ENCODE measurements at places on chromosomes 3 and 15.

DNA sequence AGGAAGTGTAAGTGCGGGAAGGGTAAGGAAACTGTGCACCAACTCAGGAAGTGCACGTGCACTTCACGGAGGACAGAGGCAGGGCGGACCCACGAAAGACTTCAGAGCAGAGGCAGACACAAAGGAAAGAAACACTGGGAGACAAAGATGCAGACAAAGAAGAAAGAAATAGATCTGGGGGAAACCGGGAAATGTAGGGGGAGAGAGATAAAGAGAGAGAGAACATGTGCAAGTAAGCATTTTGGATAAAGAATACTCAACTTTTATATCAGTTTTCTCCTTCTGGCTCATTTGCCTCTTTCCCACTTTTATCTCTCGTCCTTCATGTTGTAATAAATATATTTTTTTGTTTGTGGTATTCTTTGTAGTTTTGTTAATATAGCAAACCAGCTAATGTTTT is 204.2 kb downstream of the WDR72 start:
- DNase-seq, result no peak

GRCh38 chr3:139292711-139293664 is 50.8 kb upstream of the MRPS22 start:
- peak; percentile 34 for DNase-seq

- no peak for DNase-seq
Observed at GRCh38 chr3:49652903-49653415, 21.2 kb upstream of the APEH start.

DNA sequence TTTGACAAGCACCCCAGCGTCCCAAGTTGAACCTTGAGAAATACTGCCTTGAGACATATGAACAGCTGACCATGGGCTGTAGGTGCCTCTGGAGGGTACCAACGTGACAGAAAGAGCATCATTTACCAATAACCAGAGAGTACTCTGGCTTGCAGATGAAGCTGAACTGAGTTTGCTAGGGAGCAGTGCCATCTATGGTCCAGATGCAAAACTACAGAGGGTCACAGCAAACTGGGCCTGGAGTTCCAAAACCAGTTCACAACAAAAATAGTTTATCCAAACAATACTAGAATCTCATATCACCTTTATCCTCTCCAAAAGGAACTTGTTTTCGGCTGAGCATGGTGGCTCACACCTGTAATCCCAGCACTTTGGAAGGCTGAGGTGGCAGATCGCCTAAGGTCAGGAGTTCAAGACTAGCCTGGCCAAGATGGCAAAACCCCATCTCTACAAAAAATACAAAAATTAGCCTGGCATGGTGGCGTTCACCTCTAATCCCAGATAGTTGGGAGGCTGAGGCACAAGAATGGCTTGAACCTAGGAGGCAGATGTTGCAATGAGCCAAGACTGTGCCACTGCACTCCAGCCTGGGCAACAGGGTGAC is 69.3 kb downstream of the CHAC1 start:
- DNase-seq, result peak; percentile 48

GRCh38 chr3:185152410-185153170 is at the start of gene C3orf70:
C3orf70 (minus strand) TSS chr3:185153060; CDS start chr3:185152823, 237 bp downstream.
- DNase-seq, result peak; percentile 12

DNA sequence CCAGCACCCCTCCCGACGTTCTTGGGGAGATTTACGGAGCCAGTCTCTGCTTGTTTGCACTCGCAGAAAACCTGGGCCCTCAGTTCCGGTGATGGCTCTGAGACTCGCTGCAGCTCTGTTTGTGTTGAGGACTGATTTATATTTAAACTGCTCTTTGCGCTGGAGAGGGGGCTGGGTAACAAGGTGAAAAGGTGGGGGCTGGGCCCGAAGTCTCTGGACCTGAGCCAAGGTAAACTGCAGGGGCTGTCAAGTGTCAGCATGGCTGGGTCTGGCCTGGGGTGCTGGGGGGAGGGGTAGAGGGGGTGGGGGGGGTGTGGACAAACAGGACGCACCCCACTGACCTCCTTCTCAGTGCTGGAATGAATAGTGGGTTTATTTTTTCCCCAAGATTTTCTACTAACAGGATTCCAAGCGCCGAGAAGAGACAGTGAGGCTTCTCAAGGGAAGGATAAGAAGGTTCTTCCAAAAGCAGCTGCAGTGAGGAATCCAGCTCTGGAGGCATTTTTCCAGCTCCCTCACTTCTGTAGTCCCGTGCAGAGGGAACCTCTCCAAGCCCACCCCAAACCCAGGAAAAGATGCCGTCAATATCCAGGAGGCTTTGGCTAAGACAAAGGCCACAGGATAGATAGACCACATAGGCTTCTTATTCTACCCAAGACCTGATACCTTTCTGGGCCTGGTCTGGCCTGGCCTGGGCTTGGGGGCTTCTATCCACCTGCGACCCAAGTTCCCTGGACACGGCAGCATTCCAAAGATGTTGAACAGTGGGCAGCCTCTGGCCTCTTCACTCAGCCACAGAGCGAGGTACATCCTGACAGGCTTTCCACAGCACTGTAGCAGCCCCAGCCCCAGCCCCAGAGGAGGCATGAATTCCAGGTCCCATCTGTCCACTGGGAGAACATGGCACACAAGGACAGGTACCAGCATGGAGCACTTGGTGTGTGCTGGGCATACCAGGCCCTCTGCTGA is 938 bp upstream of the SLCO2A1 start:
- DNase-seq, result no peak

DNA sequence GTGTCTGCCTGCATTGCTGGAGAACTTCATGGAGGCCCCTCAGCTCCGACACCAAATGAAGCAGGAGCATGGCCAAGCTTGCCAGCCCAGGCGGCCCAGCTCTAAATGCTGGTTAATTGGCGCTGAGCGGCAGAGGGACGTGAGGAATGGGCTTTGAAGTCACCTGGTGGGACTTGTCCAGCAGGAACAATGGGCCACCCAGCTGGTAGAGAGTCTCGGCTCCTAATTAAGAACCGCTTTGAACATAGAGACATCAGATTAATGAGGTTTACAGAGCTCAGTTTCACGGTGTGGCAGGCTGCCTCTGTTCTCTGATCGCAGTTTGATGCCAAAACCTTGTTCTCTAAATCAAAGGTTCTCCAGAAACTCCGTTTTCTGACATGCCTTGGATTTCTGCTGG is 77.5 kb upstream of the LINGO1 start:
- DNase-seq, result no peak

DNA sequence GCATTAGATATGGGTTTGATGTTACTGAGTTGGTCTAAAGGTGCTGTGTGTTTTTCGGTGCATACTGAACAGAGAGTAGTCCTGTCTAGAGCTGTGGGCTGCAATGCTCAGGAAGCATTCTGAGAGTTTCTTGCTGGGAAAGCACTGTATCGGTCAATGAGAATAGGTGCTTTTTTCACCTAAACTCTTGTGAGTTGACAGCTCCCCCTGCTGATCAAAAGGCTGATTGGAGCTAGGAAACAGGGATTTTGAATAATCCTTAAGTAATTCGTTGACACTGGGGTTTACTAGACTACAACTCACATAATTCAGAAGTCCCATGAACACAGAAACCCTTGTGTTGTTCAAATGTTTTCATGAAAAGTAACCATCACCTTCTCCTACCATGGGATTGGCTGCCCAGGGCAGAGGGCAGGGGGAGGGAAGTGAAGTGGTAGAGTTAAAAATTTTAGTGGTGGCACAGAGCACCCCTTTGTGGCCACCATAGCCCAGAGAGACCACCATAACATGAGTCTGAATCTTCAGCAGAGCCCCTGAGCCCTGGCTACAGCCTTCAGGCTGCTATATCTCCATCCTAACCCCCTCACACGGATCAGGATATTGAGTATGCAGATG is 13.0 kb upstream of the MANF start:
- peak; percentile 77 for DNase-seq

GRCh38 chr3:137012097-137012501 is 54.3 kb downstream of the IL20RB start:
- no peak for DNase-seq

DNA sequence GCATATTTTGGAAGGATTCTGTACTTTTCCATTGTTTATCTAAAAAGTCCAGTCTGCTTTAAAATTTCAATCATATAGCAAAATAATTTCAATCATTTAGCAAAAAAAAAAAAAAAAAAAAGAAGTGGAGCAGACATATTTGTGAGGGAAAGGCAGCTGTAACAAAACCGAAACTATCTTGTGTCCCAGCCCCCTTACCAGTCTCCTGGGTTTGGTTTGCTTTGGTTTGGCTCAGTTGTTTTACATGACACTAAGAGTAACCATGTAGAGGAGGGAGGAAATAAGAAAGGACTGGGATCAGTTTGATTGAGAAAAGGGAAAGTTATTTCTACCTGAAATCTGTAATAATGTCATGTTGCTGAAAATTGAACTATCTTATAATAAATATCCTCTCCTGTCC is 158.8 kb upstream of the GADL1 start:
- no peak for DNase-seq

DNA sequence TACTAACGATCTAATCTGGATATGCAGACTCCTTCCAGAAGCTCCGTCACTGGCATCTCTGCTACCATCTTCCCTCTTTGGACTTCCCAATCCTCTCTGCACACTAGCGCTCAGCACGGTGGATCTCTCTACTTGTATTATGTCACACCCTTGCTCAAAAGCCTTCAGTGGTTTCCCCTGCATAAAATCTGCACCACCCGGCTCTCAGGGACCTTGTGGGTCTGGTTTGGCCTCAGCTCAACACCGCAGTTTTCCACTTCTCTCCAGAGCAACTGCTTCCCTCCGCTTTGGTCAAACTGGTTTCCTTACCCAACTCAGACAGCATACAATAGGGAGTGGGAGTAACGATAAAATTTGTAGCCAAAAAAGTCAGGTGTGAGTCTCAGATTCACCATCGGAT is 30.7 kb upstream of the HES1 start:
- DNase-seq, result no peak

GRCh38 chr3:155512867-155513261 is 219.4 kb upstream of the STRIT1 start:
- DNase-seq, result peak; percentile 48

- no peak for DNase-seq
Observed at GRCh38 chr3:179265875-179266274, 15.0 kb upstream of the KCNMB3 start.

- DNase-seq, result no peak
Observed at GRCh38 chr3:45592405-45592804, 2.1 kb upstream of the LIMD1 start.

- DNase-seq, result no peak
Observed at GRCh38 chr15:87681104-87681503, 575.4 kb downstream of the NTRK3 start.

DNA sequence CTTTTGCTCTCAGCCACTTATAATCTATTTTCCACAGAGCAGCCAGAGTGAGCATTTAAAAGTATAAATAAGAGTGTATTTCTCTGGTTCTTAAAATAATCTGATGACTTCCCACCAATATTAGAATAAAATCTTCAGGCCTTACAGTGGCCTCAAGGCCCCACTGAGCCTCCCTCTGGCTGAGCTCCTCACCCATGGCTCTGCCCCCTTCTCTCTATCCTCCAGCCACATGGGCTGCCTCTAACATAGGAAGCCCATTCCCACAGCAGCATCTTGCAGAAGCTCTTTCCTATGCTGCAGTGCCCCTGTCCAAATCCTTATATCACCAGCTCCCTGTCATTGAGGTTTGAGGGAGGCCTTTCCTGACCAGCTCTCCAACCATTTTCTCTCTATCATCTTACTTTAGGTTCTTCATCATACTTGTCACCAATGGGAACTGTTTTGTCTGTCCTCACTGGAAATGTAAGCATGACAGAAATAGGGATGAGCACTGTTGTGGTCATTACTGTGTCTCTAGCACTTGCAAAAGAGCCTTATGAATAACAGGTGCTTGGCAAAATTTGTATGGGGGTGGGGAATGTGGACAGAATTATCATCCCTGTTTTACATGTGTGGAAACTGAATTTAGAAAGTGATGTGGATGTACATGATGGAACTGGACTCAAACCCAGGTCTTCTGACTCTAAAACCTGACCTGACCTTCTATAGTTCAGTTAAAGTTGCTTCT is 250.6 kb downstream of the NR1D2 start:
- DNase-seq, result no peak

GRCh38 chr3:54003136-54003535 is 111.5 kb upstream of the SELENOK start:
- DNase-seq, result no peak

DNA sequence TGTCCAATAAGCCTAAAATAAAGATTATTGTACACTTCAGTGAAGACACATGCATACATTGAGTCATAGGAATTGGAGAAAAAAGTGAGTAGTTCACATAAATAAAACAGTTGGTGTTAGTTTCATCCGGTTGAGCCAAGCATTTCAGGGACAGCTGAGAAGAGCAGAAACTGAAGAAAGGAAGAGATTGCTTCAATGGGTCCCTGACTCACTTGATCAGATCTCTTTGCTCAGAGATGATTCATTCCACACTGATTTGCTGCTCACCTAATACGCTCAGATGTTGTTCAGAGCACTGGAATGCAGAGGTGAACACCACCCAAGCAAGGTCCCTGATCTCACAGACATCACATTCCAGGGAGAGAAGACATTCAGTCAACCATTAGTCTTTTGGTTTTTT is 93.7 kb downstream of the RAD18 start:
- peak; percentile 89 for DNase-seq

DNA sequence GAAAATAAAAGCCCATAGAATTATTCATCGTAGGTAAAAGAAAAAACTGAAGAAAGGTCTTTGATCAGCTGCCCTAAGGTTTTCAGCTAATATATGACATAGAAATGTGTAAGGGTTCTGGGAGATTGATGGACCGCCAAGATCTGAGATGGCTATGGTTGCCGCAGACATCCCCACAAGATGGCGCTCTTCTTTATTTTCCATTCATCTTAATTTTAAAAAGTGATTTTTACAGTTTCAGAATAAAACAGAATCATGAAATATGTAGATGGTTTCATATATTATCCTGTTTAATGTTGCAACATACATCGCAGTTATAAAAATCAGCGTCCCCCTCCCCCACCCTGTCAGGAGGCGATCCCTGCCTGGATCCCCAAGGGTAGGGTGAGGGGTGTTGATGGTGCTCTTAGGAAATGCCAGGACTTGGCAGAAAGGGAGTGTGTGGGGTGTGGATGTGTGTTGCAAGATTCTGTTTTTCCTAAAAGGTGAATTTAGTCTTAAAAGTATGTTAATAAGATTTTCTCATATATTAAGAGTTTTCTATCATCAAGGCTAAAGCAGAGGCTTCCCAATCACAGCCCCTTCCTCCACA is 68.8 kb downstream of the ANXA2 start:
- DNase-seq, result peak; percentile 69

- DNase-seq, result no peak
Observed at GRCh38 chr3:195034101-195034500, 236.9 kb downstream of the XXYLT1 start.
